ENCODE measurements at places on chromosomes 13 and 19.

DNA sequence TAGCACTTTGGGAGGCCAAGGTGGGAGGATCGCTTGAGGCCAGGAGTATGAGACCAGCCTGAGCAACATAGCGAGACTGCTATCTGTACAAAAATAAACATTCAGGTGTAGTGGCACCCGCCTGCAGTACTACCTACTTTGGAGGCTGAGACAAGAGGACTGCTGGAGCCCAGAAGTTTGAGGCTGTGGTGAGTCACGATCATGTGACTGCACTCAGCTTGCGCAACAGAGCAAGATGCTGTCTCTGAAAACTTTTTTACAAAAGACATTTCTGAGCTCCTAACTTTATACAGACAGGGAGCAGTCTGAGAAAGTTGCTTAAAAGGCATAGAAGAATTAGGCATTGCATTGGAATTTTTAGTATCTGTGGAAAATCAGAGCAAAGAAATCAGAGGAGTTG lies 10.4 kb upstream of the TBC1D4 start:
- peak; percentile 64 for DNase-seq

GRCh38 chr19:2149980-2150793 lies 1.2 kb downstream of the AP3D1 start:
- DNase-seq = no peak

GRCh38 chr13:45778882-45779281 lies 72.7 kb downstream of the SIAH3 start:
- DNase-seq = peak; percentile 21

GRCh38 chr13:25978961-25979360 lies 72.9 kb downstream of the SHISA2 start:
- DNase-seq = no peak

- no peak for DNase-seq
Measured at GRCh38 chr13:112132142-112132541, 65.2 kb downstream of the SOX1 start.

DNA sequence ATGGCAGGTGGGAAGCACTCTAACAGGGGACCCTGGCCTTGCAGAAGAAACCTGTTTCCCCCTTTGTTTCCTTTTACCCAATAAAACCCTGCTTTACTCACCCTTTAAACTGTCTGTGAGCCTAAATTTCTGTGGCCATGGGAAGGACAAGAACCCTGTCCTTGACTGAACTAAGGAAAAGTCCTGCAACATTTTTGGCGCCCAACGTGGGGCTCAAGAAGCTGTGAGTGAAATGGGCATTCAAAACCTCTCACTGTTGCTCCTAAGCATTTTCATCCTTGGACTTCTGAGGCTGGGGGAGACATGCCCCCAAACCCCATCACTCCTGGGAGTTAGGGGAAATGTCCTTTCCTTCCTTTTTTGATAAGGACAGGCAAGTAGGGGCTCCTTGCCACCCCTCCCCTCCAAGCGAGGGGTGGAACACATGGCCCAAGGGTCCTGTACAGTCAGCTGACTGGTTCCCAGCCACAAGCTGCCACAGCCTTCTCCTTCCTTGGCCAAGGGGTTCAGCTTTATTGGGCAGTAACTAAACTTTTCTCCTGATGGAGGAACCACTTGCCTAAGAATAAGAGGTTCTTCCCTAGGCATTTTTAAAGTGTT lies 381.6 kb downstream of the KLF5 start:
- DNase-seq = no peak

- DNase-seq = no peak
Measured at GRCh38 chr19:16285769-16286498, 38.7 kb upstream of the KLF2 start.

DNA sequence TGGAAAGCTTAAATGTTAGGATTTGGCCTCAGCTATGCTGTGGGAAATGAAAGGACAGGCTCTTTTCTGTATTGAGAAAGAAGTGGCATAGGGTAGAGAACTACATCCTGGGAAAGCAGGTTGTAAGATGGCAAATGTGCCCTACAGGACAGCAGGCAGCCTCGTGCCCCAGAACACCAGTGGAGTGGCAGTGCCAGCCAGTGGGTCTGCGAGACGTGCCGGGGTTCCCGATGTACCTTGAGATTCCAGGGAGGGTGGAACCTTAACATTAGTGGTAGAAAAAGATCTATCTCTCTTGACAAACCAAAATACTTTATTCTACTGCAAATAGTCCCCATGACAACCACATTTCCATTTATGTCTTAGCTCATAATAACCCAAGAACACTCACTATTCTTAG lies 42.7 kb downstream of the DCLK1 start:
- DNase-seq = no peak

- no peak for DNase-seq
Measured at GRCh38 chr19:58479303-58479702, 3.2 kb downstream of the ZNF446 start.

GRCh38 chr19:36067681-36068080 lies 13.0 kb downstream of the WDR62 start:
- DNase-seq = no peak

GRCh38 chr13:107035778-107036177 lies 467.8 kb upstream of the ARGLU1 start:
- DNase-seq = peak; percentile 86

- no peak for DNase-seq
Measured at GRCh38 chr13:100611678-100612492, 23.3 kb upstream of the GGACT start.

DNA sequence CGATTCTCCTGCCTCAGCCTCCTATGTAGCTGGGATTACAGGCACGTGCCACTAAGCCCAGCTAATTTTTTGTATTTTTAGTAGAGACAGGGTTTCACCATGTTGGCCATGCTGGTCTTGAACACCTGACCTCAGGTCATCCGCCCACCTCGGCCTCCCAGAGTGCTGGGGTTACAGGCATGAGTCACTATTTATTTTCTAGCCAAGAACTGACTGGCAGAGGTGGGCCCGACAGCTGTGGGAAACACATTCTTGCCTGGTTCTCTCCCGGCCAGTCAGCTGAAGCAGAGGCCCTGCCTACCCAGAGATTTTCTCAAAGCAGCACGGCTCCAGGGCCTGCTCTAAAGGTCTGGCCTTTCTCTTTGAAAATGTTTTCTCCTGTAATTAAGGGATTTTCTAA lies 108.0 kb downstream of the KCTD15 start:
- DNase-seq = no peak

- DNase-seq = no peak
Measured at GRCh38 chr13:99542788-99543406, 41.6 kb downstream of the TM9SF2 start.

- no peak for DNase-seq
Measured at GRCh38 chr13:96185818-96186217, 95.9 kb downstream of the HS6ST3 start.

- DNase-seq = no peak
Measured at GRCh38 chr19:46350758-46351159, 3.9 kb downstream of the PPP5C start.

- no peak for DNase-seq
Measured at GRCh38 chr19:31533114-31533513, 183.9 kb upstream of the TSHZ3 start.

Data from fibroblast of upper back skin (primary cell).